Bronchial epithelial cell (primary cell): ENCODE measurements at places on chromosomes 5 and 9.
A peak's percentile ranks its signal among the peaks of the same experiment; 100 is the strongest.

GRCh38 chr9:19552282-19553105, 143.7 kb downstream of the ACER2 start:
- no peak for DNase-seq

DNA sequence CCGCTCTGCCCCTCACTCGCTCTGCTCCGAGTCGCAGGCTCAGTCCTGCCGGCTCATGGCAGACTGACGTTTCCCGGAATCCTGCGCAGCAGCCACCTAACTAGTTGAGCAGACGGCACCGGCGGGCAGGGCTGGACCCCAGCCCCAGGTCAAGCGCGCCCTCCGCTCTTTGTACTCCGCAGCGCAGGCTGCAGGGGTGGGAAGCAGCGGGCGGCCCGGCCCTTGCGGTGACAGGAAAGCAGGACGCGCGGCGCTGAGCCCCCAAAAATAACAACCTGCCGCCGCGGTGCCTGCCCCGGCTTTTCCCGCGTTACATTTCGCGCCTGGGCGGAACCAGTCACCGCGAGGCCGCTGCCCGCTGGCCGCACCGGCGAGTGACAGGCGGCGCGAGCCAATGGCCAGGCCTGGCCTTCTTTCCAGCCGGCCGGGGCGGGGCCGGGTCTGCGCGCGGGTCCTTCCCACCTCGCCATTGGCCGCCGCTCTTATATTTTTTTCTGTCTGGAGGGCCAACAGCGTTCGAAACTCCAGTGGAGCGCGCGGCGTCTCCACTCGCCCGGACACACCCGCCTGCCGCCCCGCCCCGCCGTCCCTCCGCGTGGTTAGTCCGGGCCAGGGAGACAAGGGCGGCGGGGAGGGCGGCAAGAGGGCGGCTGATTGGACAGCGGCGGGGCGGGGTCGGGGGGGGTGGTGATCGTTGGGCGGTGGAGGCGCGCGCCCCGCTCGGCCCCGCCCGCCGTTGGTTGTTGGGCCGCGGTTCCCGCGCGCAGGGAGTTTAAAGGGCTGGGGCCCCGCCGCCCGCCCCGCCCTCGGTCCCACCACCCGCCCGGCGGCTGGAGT, at the start of gene ZNF367:
Gene ZNF367 (minus strand): TSS at position 288 of the 837 bp plus-strand sequence. CDS start 338 bp downstream, outside the sequence.
- DNase-seq = peak; percentile 87

- DNase-seq = no peak
Observed at GRCh38 chr9:37625758-37626147, 25.0 kb upstream of the FRMPD1 start.

GRCh38 chr5:65867542-65868195, 58.7 kb upstream of the ERBIN start:
- DNase-seq = no peak

DNA sequence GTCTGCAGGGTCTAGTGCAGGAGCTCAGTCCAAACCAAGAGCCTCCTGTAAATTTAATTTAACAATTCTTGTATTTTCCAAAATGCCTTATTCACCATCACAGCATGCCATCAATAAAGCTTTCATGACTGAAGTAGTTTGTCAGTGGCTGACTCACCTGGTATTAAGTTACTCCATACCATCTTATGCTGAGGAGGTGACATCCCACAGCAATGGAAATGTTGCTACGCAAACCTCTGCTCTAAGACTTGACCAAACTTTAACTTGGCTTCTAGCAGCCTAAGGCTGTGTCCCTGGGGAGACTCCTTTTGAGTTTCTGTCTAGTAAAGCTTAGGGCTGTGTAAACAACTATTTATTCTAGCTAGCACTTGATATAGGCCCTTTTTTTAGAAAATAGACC, 1231.3 kb upstream of the CDH18 start:
- peak; percentile 88 for DNase-seq

- no peak for DNase-seq
Observed at GRCh38 chr9:108383796-108384195, 472.0 kb downstream of the ACTL7B start.

GRCh38 chr9:107018861-107019545, 156.0 kb downstream of the ZNF462 start:
- no peak for DNase-seq

- DNase-seq = peak; percentile 9
Observed at GRCh38 chr5:41346609-41347008, 133.3 kb upstream of the C6 start.

DNA sequence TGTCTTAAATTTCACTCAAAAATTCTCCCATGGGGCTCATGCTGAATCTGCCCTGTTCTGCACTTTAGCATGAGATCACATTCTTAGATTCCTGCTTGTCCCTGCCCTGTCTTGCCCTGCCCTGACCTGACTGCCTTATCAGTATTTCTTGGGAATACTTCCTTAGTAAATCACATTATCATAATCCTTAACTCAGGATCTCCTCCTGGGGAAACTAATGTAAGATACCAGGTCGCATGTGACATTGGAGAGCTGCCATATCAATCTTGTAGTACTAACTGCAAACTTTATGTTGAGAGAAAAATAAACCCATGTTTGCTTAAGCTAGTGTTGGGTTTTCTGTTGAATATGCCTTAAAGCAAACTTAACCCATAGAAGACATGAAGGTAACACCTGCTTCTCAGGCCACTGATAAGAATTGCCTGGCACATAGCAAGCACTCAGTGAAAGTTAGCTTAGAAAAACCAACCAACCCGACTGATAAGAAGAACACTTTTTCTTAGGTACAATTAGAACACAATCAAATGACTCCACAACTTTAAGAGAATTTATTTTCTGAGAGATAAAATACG, 53.3 kb downstream of the IL33 start:
- DNase-seq = peak; percentile 44

GRCh38 chr5:159061179-159061796, 38.4 kb downstream of the EBF1 start:
- DNase-seq = peak; percentile 43

DNA sequence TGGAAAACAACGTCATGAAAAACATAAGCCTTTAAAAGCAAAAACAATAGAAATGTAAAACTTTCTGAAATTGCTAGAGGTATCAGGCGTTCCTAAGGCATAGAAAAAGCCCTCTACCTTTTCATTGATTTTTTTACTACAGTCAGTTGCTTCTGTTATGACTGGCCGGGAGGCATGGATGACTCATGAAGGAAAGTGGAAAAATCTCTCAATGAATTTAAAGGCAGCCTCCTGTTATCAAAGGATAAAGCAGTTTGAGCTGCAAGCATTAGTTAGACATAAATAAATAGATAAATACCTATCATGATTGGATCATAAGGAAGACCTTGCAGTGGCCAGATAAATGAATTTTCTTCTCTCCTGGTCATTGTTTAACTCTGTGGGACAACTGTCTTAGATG, 281.6 kb downstream of the MAST4 start:
- DNase-seq = peak; percentile 69

- DNase-seq = no peak
Observed at GRCh38 chr5:174733091-174733690, 8.8 kb downstream of the MSX2 start.
